ENCODE measurements at places on chromosomes 16 and 17.

GRCh38 chr16:82460766-82461165 lies 166.0 kb upstream of the CDH13 start:
- DNase-seq: no peak

- DNase-seq: no peak
Observed at GRCh38 chr16:80100186-80100585, 440.6 kb upstream of the DYNLRB2 start.

DNA sequence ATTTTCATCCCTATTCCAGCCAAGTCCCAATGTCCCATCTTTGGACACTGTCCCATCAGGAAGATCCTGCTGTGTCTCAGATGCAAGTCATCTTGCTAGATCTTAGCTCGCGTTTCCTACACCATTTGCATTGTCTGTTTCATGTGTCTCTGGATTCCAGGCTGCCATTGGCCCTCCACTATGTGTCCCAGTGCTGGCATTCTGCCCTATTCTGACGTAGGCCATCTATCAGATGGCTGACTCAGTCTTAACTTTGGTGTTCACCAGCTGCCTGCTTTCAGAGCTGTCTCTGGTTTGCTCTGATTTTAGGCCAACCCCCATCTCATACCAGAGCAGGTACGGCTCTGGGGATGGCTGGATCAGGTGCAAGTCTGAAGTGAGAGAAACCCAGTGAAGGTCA lies 300.9 kb upstream of the ASIC2 start:
- no peak for DNase-seq

- DNase-seq: no peak
Observed at GRCh38 chr17:5355421-5356129, 63.9 kb downstream of the NUP88 start.

- no peak for DNase-seq
Observed at GRCh38 chr16:50058091-50058771, 7.5 kb upstream of the HEATR3 start.

- DNase-seq: no peak
Observed at GRCh38 chr17:60102632-60103096, 23.9 kb upstream of the HEATR6 start.

- no peak for DNase-seq
Observed at GRCh38 chr16:11034481-11034931, 90.1 kb downstream of the CLEC16A start.
